ENCODE measurements at places on chromosomes 13 and 19. TPM values are rescaled to one million over a fixed set of nuclear protein-coding genes. Genes with fewer than 3 reads are reported as not detected.

GPR12 gene
- total RNA-seq: not detected

ZFP30 gene
- total RNA-seq: 25.1 TPM

WDR87 gene
- not detected for total RNA-seq

ZNF382 gene
- 10.4 TPM for total RNA-seq

OR7A17 gene
- total RNA-seq: not detected

STXBP2 gene
- total RNA-seq: 4.2 TPM

MCF2L gene
- total RNA-seq: not detected

LILRB3 gene
- total RNA-seq: not detected

PDX1 gene
- not detected for total RNA-seq

PRSS57 gene
- total RNA-seq: not detected

NKPD1 gene
- under 0.01 TPM for total RNA-seq

DNA sequence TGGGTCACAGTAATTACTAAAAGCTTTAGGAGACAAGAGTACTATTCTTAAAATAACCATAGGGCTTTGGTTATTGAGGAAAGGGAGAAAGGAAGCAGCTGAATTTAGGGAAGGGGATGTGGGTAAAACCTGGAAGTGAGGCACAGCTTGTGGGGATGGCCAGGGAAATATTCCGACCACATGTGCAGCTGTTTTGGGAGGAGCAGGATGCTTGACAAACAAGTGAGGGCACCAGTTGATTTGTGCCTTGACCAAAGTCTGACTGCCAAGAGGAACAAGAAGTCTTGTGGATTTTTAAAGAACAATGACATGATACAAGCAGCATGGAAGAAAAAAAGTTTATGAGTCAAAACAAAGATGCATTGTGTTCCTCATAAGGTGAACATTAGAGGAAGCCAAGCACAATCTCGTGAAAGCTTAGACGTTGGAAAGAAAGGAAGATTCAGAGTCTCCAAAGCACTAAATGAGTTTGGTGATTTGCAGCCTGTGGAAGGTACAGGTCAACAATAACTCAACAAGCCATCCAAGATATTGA is 108.5 kb upstream of the GPC6 start:
- DNase-seq: no peak

DNA sequence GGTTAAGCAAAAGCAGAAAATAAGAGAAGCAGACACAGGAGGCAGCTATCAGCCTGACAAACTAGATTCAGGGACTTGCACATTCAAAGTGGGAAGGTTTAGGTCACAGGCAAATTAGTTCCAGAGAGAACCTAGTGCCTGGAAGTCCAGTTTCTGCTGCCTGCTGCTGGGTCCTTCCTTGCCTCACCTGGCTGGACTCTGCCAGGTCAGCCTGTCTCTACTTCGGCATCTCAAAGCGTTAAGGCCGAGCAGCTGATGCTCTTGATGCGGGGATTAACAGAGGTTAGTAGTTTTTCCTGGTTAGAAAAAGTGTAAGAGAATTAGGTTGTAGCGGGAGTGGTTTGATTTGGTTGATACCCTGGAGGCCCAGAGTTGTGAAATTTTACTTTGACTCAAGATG is 52.0 kb downstream of the KLF5 start:
- DNase-seq: no peak

- no peak for DNase-seq
Measured at GRCh38 chr19:50717026-50717723, 2.4 kb downstream of the SHANK1 start.

DNA sequence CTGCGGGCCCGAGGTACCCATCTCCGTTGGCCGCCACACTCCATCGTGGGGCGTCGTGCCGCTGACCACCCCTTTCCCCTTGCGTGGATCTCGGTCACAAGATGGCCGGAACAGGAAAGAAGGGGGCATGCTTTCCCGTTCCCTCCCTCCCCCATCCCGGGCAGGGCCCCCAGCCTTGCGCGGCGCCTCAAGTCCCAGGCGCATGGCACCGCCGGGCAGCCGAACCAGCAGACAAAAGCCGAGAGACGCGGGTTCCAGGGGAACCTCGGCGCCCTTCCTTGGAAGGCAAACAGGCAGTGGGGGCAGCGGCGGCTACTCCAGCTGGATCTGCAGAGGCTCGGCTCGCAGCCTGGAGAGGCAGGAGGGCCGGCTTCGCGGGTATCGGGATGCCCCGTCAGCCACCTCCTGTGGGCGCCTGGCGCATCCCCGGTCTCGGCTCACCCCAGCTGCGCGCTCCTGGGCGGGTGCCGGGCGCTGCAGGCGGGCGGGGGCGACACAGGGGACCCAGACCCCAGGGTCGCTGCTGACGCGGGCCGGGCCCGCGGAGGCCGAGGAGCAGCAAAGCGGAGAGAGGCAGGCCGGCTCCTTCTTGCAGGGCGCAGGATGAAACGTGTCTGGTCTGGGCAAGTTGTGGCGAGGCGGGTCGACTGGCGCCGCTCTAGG is 439 bp downstream of the DZIP1 start:
- DNase-seq: peak; percentile 49

DNA sequence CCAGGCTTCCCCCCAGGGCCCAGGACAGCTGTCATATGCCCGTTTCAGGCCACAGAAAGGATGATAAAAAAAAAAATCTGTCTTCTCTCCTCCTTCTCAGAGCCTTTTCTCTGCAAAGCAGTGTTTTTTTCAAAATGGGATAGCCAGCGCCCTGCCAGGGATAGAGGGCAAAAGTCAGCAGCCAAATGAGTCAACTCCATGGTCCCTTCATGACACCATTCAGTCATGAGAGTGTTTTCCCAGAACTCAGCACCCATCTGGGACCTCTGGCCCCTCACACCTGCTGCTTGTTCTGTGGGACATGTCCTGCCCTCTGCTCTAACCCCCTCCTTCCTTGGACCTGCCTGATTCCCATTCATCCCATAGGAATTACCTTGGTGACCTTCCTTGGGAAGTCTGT is 95.0 kb downstream of the CYSLTR2 start:
- peak; percentile 17 for DNase-seq

- DNase-seq: no peak
Measured at GRCh38 chr13:39552246-39552645, 50.7 kb downstream of the LHFPL6 start.

- no peak for DNase-seq
Measured at GRCh38 chr19:16970821-16971220, 55.8 kb downstream of the CPAMD8 start.

DNA sequence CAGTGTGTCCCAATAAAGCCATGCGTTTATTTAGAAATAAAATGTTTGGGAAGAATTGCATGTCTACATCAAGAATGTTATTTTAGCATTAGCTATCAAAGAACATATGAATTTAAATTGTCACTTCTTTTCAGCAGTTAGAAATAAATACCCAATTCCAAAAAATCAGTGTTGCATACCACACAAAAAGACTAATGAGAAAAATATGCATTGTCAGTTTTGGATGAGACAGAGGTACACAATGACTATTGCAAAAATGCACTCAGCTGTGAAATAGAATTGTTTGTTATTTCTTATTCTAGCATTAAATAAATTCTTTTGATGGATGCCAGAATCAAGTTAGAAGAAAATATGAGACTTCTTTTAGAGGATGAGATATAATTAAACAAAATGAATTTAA is 833.9 kb downstream of the SLITRK1 start:
- DNase-seq: no peak

DNA sequence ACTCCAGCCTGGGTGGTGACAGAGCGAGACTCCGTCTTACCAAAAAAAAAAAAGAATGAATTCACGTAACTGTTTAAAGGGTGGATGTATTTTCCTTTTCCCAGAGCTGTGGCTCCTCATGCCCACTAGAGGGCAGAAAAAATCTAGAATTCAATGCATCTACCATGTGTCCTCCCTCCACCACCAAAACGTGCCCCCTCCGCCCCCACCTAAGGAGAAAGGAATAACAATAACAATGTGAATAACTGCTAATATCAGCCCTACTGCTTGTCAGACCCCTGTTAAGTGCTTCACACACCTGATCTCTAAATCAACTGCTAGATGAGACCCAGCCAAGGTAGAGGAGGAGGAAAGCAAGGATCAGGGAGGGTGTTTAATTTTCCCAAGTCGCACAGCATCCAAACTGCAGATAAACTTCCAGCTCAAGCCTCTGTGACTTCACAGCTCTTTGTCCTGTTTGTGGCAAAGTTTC is 20.2 kb upstream of the PNMA8B start:
- DNase-seq: peak; percentile 35

- no peak for DNase-seq
Measured at GRCh38 chr19:28936001-28936400, 276.9 kb downstream of the UQCRFS1 start.

GRCh38 chr13:27810461-27810860 is 18.2 kb downstream of the GSX1 start:
- DNase-seq: no peak

DNA sequence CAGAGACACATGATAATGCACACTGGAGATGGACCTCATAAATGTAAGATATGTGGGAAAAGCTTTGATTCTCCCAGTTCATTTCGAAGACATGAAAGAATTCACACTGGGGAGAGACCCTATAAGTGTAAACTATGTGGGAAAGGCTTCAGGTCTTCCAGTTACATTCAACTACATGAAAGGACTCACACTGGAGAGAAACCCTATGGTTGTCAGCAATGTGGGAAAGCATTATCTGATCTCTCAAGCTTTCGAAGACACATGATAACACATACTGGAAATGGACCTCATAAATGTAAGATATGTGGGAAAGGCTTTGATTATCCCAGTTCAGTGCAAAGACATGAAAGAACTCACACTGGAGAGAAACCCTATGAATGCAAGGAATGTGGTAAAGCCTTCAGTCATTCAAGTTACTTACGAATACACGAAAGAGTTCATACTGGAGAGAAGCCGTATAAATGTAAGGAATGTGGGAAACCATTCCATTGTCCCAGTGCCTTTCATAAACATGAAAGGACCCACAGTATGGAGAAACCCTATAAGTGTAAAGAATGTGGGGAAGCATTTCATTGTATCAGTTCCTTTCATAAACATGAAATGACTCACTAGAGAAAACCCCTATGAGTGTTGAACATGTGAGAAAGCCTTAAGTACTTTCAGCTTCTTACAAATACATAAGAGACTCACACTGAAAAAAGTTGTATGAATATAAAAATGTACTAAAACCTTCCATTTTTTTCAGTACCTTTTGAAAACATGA is 14.7 kb downstream of the ZNF441 start:
- DNase-seq: peak; percentile 8

- DNase-seq: no peak
Measured at GRCh38 chr13:34017231-34017630, 199.3 kb downstream of the RFC3 start.

DNA sequence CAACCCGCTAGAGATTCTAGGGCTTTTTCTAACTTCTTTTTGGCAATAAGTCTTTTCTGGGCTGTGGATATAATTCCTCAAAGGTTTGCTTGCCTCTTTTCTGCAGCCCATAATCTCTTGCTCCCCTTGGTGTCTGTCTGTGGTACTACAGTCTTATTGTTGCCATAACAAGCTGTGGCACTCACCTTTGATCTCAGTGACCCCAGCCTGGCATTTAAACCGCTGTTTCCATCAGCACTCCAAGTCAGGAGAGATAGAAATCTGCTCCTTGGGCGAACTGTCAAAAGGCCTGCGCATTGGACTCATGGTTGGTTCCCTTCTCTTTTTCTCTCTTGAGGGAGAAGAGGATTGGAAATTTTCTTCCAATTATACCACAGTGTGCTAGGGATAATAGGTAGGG is 14.5 kb upstream of the MPHOSPH8 start:
- DNase-seq: peak; percentile 56

GRCh38 chr13:40342901-40343300 is 323.5 kb downstream of the FOXO1 start:
- no peak for DNase-seq

DNA sequence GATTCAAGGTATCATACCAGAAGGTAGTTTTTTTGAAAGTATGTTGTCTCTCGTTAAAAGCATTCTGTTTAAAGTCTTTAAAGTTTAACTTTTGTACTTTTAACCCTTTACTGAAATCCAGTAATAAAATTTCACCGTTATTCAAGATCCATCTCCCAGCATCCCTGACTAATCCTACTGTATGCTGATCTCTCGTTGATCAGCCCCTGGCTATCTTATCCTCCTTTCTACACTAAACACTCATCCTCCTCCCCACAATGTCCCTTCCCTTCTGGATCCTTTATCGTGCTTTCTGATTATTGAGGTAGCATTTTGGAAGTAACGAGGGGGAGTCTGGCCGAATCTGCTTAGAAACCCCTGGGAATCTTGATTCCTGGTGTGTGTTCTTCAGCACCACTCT is 1.3 kb downstream of the TPP2 start:
- peak; percentile 7 for DNase-seq

- no peak for DNase-seq
Measured at GRCh38 chr13:99191336-99191899, 9.2 kb upstream of the UBAC2 start.

GRCh38 chr13:45808925-45809324 is 42.6 kb downstream of the SIAH3 start:
- DNase-seq: no peak

DNA sequence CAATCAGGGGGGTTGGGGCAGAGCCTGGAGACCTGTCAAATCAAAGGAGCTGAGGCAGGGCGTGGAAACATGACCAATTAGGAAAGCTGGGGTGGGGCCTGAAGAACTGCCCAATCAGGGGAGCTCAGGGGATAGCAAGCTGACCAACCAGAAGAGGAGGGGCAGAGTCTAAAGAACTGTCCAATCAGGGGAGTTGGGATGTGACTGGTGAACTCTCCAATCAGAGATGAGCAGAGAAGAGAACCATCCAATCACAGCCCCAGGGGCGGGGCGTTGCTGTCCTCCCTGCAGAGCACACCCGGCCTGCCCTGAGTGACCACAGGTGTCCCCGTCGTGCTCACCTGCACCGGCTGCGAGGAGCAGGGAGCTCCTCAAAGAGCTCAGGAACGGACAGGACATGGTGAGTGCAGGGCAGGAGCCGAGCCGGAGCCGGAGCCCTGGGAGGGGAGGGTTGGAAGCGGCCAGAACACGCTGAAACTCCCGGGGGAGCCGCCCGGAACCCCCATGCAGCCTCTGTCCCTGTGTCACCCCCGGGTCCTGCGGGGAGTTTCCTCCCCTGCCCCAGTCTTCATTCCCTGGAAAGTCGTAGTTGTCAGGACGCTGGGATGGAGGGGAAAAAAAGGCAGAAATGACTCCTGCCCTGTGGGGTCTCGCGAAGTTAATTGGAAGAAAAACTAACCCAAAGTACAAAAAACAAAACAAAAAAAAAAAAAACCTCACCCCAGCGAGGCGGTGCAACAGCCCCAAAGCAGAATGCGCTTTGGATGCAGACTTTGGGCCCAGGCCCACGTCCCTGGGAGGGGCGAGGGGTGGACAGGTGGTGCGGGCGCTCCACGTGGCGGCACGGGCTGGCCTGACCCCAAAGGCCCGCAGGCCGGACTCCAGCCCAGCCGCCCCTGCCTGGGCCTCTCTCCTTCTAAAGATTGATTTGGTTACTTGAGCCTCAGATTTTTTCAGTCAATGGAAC is at the start of gene ZNF556:
TSS of gene ZNF556 (plus strand) at position 311 of the 967 bp plus-strand sequence. CDS start at position 398, 87 bp downstream.
- peak; percentile 83 for DNase-seq
